ENCODE measurements at places on chromosomes 6 and 20.

- DNase-seq, result no peak
Observed at GRCh38 chr20:41213150-41213820, 75.9 kb downstream of the PLCG1 start.

GRCh38 chr6:36120539-36120938, 9.8 kb upstream of the MAPK13 start:
- peak; percentile 59 for DNase-seq

GRCh38 chr6:131972741-131973140, 21.6 kb upstream of the CCN2 start:
- no peak for DNase-seq

DNA sequence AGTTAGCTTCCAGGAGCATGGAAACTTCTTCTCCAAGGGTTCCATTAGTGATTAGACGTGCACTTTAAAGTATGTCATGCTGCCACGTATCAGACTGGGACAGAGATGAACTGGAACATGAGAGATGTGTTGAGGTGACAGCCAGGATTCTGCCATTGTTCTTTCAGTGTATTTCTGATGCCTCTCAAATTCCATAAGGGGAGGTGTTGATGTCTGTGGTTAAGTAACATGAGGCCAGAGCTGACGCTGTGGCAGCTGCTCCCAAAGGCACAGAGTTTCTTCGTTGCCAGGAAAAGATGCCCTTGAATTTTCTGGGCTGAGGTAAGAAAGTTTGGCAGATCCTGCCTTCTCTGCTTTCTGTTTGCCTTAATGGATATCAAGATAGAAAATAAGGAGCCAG, 63.5 kb downstream of the TRMT6 start:
- DNase-seq, result no peak

DNA sequence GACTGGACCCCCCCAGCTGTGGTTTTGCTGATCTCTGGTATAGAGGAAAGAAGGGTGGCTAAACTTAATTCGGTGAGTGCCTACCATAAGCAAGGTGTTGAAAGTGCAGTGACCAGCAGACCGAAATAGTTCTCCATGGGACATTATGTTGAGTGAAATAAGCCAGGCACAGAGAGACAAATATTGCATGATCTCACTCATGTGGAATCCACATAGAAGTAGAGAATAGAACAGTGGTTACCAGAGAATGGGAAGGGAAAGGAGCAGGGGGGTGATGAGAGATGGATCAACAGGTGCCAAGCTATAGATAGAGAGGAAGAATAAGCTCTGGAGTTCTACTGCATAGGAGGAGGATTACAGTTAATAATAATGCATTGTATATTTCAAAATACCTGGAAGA, 9.7 kb upstream of the GCNT2 start:
- no peak for DNase-seq

GRCh38 chr6:29938746-29939508, 3.4 kb upstream of the HLA-A start:
- DNase-seq, result no peak

DNA sequence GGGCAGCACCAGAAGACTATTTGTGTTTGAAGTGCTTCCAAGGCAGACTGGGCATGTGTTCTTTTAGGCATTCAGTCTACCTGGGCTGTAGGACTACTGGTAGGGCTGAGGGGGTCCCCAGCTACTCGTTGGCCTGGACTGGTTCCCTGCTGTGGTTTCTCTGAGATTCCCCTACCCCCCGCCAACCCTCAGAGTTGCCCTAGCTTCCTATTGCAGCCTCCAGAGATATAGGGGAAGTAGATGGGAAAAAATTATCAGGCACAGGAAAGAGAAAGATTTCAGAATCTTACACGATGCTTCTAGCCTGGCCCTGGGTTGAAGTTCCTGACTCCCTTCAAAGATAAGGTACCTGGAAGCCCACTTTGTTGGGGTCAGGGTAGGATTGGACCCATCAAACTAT, 22.5 kb downstream of the BRPF3 start:
- DNase-seq, result no peak

DNA sequence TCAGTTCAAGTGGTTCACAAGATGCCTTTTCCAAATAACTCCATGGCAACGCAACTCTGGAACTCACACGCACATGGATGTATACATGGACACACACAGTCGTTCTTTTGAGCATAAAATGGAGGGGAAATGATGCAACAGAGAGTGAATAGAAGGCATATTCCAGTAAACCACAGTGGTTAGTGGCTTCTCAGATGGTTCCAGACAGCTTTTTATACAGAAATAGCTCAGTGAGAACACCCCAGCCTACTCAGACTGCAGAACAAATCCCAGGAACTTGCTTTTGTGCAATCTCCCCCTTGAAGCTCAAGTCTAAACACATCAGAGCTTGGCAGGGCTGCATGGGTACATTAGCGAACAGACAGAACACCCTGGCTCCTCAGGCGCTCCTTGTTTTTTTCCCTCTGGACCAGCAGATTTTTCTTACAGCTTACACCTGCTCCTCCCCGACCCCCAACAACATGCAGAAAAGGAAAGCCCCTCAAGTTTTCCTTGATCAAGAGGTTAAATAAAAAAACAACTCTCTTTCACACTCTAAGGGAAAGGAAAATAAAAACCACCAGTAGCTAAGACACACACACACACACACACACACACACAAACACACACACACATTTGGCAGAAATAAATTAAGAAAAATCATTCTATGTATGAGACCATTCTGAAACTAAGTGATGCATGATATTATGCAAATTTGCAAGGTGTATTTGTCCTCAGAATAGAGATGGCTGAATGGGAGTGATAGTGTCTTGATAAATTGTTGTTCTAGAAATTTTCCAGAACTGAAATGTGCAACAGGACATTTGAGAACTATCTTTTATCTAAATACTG, 51.2 kb upstream of the RANBP9 start:
- no peak for DNase-seq

DNA sequence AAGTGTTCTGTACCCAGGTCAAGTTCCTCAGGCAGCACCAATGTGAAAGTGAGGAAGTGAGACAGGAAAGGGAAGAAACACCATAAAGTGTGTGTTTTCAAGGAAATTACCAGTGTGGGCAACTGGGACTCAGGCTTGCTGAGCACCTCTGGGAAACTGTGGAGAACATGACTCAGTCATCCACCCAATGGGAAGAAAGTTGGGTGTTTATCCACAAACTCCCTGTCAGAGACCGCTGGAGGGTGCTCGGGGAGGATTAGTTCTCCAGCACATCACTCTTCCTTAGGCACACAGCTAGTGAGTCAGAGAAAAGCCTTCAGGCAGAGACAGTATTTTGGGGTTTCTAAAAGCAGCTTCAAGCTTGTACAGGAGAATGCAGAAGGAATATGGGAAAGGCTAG, 93.6 kb downstream of the PCSK2 start:
- no peak for DNase-seq

GRCh38 chr6:26536571-26537159, 1.5 kb upstream of the HMGN4 start:
- no peak for DNase-seq

DNA sequence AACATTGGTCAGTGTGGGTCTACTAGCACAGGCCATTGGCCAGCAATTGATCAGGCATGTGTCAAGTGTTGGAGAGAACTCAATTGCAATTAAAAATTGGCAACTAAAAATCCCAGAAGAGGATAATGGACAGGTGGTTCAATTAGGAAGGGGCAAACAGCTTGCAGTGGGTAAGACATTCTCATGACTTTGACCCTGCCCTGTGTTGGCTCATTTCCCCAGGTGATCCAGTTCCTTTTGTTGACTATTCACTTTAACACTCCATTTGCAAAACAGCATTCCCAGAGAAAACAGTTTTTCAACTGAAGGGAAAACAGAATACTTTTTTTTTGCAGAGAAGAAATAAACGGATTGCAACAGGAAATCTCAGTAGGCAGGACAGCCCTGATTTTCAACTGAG, 28.9 kb upstream of the SCGN start:
- no peak for DNase-seq

DNA sequence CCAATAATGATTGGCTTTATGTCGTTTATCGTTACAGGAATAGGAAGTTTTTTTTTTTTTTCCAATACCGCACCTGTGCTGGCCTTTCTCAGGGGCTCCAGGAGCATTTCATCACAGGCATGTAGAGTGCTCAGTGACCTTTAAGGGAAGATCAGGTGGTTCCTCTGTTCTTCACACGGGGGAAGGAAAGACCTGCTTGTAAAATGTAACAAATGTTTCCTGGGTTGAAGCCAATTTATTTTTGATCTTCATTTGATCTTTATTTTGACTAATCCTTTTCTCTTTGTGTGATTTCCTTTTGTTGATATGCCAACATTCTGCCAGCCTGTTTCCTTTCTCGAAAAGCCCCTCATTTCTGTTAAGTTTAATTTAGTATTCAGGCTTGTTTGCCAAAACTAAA, 61.9 kb upstream of the HBS1L start:
- DNase-seq, result no peak
